ENCODE measurements at places on chromosomes 2 and 18. TPM values are rescaled to one million over a fixed set of nuclear protein-coding genes. Genes with fewer than 3 reads are reported as not detected.
A peak's percentile ranks its signal among the peaks of the same experiment; 100 is the strongest.

DNA sequence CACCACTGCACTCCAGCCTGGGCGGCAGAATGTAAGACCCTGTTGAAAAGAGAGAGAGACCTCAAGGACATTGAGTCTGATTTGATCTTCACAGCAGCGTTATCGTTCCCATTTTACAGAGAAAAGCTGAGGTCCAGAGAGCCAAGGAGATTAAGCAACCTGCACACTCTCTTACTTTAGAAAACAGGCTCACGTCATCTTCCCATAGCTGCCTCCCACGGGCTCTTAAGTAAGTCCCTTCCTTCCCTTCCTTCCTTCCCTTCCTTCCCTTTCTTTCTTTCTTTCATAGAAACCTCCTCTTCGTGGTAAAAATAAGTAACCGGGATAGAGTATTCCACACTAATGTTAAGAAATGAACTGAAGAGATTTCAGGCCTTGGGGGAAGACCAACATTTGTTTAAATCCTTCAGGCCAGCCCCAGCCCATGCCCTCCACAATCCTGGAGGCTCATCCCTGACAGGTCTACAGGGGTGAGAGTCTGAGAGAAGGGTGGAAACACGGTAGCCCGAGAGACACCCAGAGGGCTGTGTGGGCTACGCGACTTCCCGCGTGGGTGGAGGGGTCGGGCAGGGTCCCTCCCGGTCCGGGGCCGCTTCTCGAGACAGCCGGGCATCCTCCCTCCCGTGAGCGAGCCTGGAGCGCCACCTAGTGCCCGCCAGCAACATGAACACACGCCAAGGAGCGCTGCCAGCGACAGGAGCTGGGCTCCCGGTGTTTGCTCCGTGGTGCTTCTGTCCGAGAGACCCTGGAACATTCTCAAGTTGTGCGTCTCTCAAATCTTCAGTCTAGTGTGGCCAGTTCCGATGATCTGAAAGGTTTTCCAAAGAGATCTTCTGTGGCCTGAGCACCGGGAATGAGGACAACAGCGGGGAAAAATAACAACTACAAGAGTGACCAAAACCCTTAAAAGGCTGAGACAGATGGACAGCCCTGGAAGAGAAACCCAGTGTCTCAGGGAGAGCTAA is 160.3 kb downstream of the INO80D start:
- peak; percentile 92 for DNase-seq

- peak; percentile 76 for DNase-seq
Measured at GRCh38 chr2:10493634-10494281, 45.6 kb upstream of the ODC1 start.

The GALNT1 gene
- total RNA-seq = 46.6 TPM

The KCNG2 gene
- total RNA-seq = 0.32 TPM

The SPDYA gene
- 0.92 TPM for total RNA-seq

- no peak for DNase-seq
Measured at GRCh38 chr2:128172191-128172590, 81.2 kb downstream of the UGGT1 start.

The L3MBTL4 gene
- 0.70 TPM for total RNA-seq

The SKOR2 gene
- total RNA-seq = not detected

The TUBB6 gene
- total RNA-seq = 155 TPM

The CDCA7 gene
- 1.00 TPM for total RNA-seq

DNA sequence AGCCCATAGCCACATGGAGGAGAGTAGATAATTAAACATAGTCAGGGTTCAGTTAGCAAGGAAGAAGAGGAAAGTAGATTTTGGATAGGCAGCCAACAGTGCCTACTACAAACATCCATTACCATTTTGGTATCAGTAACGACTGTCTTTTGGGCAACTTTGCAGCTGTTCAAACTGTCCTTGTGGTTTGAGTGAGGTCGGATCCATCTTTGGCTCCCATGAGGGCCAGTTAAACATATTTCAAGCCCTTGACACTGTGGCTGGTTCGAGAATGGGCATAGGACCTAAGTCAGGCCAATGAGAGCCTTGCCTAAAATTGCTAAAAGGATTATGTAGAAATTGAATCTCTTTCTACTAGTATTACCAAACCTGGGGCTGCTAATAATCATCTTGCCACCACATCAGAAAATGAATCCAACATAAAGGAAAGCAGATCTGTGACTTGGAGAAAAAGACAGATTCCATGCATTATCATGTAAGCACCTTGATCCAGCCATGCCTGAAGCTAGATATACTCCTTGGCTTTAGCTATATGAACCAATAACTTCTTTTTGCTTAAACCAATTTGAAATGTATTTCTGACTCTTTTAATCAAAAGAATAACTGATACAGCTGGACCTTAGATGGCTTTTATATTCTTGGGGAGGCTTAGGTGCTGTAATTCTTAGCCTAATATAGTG is 75.0 kb upstream of the STAM2 start:
- DNase-seq = no peak

GRCh38 chr2:119486196-119486827 is 38.0 kb downstream of the SCTR start:
- DNase-seq = no peak

The RNF125 gene
- total RNA-seq = 1.5 TPM

- no peak for DNase-seq
Measured at GRCh38 chr2:238743243-238744065, 104.4 kb upstream of the TWIST2 start.

The LYPD1 gene
- 3.3 TPM for total RNA-seq

The SPHKAP gene
- 61.2 TPM for total RNA-seq

The ABHD1 gene
- total RNA-seq = 1.1 TPM

DNA sequence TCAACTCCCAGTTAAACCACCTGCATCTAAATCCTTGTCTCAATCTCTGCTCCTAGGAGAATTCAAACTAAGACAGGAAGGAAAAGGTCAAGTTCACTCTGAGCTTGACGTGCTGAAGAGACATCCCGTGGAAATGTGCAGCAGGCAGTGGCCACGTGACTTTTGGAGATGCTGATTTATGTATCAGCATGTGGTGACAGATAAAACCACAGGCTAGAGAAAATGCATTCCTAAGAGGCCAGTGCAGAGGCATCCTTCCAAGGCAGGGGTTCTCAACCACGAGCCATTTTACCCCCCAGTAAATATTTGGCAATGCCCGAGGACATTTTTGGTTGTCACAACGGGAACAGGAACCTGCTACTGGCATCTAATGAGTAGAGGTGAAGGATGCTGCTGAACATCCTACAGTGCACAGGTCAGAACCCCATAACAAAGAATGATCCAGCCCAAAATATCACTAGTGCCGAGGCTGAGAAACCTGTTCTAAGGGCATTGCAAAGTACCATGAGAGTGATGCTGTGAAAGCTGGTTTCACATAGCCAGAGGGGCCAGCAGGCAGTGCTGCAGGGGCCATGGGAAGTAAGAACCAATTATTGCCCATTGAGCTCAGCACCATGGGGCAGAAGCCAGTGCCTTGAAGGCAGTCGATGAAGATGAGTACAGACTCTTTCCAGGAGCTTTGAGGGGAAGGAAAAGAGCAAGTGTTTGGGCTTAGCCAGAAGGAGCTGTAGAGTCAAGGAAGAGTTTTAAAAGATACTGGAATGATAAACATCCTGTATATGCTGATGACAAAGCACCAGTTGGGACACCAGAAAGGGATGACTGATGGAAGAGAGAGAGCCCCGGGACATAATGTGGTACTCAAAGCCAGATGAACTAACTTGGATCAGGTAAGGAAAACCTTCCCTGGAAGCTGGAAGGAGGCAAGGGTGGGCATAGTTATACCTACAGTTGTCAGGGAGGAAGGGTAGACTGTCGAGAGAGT is 174.6 kb downstream of the HAUS1 start:
- DNase-seq = no peak

DNA sequence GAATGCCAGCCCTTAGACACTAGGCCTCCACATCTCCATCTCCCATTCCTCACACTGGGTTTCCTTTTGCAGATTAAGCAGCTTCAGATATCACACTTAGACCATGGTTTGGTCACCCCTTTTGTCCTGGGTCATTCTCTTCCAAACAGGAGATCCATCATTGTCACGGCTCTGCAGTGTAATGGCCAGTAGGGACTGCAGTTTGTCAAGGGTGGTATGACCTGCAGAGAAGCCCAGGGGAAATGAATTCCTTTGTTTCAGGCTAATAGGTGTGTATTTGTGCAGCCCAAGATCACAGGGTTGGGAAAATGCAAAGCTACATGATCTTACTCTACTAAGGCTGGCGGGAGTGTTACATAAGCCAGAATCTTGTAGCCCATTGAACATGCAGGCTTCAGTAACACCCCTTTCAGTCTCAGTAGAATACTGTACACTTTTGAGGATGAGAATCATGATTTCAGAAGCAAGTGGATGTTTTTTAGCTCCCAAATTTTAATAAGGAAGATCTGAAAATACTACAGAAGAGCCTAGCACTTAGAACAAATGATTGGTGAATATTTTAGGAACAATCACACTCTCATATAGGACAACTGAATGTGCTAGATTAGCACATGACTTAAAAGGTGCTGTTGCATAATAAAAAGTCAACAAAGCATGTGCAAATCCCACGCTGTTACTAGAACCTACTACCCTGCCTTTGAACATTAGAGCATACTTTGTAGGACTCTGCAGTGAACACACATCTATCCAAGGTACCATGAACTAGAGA is 24.0 kb upstream of the LPIN1 start:
- DNase-seq = no peak
